DMS79 treated with DMSO at 0.1 percent for 48 hours (cell line): ENCODE measurements at places on chromosomes 1 and 21.
A peak's percentile ranks its signal among the peaks of the same experiment; 100 is the strongest.

DNA sequence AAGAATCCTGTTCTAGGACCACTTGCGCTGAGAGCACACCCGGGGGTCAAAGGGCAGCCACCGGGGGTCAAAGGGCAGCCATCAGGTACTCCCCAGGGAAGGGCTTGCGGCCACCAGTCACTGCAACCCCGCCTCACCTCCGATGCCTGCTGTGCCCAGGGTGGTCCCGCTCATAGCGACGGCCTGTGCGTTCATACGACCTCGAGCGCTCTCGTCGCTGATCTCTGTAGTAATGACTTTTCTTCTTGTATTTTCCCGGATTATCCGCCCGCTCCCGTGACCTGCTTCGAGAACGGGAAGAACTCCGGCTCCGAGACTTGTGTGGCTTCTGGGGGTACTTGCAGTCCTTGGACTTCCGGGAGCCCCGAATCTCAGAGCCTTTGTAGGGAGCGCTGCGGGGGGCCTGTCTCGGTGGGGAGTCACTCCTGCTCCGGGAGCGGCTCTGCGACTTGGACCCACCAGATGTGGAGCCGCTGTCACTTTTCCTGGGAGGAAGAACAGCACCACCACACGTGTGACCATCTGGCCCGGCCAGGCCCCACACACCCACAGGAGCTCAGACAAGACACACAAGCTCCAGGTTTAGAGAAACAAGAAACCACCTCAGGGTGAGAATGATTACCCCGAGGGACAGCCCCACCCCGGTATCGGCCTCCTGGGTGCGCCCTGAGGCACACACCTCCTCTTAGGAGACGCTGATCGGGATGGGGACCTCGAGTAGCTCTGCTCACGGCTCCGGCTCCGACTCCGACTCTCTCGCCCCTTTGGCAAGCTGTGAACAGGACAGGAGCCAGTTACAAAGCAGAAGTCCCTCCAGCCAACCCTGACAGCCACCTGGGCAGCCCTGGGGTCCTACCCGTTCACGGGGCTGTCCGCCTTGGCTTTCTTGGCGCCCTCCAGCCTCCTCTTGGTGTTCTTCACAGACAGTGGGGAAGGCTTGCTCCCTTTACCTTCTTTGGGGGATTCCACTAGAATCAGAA is 11.7 kb downstream of the CCNL2 start:
- DNase-seq: no peak

DNA sequence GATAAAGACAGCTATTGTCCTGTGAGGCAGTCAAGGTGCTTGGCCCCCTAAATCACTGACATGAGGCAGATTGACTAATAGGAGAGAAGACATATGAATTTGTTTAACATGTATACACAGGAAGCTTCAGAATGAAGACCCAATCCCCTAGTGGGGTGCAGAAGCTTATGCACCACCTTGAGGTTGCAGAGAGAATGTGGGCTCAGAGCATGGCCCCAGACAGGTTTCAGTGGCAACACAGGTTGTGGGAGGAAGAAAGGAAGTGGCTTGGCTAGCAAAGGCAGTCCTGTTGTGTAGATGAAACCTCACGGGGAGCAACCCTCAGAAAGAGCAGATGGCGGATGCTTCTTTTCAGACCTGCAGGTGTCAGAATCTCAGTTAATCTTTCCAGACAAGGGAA is 37.0 kb upstream of the PARP1 start:
- no peak for DNase-seq

DNA sequence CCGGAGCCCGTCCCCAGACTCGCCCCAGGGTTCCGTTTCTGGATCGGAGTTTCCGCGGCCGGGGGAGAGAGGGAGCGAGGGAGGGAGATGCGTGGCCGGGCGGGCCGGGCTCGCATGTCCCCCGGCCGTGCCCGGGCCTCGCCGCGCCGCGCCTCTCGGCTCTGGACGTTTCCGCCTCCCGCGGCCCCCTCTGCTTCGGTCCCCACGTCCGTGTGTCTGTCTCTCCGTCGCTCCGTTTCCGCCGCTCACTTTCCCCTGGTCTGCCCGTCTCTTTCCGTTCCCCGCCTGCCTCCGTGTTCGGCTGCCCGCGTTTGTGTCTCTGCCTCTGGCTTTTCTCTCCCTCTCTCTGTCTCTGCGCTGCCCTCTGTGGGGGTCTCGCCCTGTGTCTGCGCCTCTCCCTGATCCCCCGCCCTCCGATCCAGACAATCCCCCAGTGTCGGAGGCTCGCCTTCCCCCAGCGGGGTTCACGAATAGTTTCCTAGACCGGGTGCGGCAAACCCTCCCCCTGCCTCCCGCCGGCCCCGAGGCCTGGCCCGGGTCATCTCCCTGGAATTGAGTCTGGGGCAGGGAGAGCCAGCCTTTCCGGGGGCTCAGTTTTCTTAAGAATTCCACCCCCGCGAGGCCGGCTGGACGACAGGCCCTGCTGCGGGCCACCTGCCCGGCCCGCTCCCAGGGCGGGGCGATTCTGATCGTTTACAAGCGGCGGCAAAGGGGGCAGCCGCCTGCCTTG is 735 bp downstream of the NBL1 start:
- peak; percentile 40 for DNase-seq

DNA sequence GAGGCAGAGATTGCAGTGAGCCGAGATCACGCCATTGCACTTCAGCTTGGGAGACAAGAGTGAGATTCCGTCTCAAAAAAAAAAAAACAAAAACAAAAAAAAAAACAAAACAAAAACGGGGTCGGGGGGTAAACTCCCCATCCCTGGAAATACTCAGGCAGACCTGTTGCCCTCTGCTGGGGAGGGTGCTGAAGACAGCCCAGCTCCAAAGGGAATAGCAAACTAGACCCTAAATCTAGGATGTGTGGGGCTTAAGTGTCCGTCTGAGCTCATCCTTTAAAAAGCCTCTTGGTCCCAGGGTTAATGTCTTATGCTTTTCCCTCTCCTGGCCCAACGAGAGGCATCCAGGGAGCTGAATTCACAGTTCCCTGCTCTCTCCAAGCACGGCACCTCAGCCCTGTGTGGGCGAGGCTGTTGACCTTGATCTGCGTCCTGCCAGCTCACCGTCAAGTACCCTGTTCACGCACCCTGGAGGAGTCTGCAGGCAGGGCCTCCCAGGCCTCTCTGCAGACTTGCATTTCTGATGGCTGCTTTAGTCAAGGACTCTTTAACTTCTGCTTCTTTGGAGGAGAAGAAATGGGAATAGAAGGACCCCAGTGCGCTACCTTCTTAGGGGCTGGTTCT is 22.3 kb downstream of the KCND3 start:
- peak; percentile 83 for DNase-seq

- DNase-seq: no peak
Observed at GRCh38 chr1:115217150-115218033, 120.7 kb downstream of the NGF start.

- peak; percentile 7 for DNase-seq
Observed at GRCh38 chr1:37741130-37741529, 23.8 kb downstream of the EPHA10 start.

DNA sequence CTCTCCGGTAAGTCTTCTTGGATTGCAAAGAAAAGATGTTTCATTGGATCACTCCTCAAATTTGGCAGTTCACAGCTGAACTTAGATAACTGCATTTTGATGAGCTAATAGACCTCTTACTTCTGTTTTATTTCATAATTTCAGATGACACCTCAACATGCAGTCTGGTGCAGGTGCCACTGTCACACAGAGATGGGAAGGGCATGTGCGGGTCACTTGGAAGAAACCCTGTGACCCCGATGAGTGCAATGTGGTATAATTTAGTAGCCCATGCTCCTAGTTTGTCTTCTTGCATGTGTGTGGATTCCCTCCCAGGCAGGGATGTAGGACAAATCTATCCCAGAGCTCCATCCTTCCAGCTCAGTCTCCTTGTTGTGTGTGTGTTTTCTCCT is 481 bp upstream of the SLAMF1 start:
- DNase-seq: no peak

- no peak for DNase-seq
Observed at GRCh38 chr1:115924770-115925169, 51.5 kb upstream of the SLC22A15 start.

DNA sequence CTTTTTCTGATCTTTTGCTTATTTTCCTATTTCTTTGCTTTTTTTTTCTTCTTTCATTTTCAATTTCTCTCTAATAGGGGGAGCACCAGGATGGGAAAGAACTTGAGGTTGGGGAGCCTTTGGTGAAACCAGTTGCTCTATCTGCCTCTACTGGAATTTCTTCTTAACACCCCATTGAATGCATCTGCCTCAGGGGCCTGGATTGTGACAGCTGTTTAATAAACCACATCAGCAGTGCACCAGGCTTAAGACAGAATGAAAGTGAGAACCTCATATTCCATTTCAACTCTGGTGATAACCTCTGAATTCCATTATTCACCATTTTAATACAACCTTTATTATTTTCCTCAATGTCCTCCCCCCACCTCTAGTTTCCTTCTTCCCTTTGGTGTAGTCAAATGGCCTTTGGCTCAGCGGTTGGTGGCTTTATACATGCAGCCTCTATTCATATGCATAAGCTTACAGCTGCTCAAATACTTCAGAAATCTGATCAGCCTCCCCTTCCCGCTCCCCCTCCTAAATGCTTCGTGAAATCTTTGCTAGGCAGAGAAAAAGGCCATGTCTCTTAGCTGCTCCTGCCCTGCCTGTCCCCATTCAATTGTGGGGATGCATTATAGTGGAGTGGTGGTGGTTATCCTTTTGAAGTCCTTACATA is 537.3 kb upstream of the PLXNA2 start:
- peak; percentile 44 for DNase-seq

GRCh38 chr1:226425431-226426031 is 17.6 kb upstream of the PARP1 start:
- peak; percentile 65 for DNase-seq

- no peak for DNase-seq
Observed at GRCh38 chr1:101613546-101613945, 376.7 kb downstream of the S1PR1 start.

- DNase-seq: no peak
Observed at GRCh38 chr1:246226041-246226440, 281.0 kb downstream of the SMYD3 start.

GRCh38 chr1:65882076-65882475 is 89.4 kb downstream of the PDE4B start:
- no peak for DNase-seq

DNA sequence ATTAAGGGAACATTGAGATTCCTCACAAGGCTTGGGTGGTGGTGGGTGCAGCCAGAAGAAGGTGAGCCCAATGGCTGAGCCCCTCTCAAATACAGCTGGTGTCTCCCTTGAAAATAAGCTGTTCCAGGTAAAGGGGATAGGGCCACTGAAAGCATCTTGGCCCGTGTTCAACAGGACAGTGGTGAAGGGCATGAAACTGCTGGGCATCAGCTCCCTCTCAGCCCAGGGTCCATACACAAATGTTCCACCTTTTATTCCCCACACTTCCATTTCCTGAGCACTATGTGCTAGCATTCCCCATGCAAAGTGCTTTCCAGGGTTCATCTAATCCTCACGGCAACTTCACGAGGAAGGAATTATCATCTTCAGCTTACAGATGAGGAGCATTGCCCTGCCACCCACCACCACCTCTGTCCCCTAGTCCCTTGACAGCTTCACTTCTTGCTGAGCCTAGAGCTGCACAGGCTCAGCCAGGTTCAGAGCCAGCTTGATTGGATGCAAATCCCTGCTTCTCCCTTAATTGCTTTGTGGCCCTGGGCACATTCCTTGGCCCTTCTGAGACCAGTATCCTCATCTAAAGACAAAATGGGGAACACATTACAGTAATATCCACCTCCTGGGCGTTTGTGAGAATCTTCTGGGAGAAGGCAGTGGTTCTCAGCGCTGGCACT is 9.6 kb downstream of the TAGLN2 start:
- no peak for DNase-seq

DNA sequence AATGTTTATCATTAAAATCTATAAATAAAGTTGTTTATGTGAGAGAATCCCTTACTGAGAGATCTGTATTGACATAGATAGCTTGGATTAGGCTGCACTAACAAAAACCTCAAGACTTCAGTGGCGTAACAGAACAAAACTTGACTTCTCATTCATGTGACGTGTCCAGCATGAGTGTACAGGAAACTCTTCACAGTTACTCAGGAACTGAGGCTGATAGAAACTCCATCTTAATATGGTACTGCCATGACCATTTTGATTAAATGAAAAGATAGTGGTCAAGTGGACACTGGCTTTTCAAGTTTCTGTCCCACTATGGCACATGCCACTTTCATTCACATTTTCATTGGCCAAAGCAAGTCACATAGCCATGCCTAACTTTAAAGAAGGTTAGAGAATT is 3.7 kb downstream of the ST3GAL3 start:
- DNase-seq: no peak

- no peak for DNase-seq
Observed at GRCh38 chr1:214983126-214983869, 99.2 kb upstream of the KCNK2 start.

DNA sequence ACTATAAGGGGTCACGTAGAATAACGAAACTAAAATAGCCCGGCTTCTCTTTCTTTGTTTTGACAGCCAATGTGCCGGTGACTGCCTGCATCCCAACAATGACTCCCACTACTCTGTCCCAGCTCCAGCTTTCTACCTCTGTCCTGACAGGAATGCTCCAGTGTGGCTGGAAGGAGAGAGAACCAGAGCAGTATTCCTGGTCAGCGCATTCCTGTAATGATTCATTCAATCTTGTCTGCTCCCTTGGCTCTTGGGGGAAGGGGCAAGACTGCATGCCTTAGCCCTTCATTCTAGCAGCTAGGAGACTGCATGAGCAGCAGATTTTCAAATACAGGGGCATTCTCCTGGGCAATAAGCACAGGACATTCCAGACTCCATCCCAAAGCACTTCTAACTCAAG is 132.1 kb upstream of the PRMT6 start:
- DNase-seq: peak; percentile 9

DNA sequence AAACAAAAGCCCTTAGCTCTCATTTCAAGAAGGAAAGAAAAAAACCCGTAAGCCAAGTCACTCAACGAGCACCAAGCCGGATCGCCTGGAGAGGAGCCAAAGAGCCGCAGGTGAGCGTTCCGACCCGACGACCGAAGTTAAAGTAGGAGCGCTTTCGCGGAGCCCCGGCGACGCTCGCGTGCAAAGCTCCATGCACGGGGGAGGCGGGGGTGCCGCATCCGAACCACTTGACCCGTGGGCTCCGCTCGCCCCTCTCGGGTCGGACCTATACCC is 382 bp downstream of the GPBP1L1 start:
- peak; percentile 78 for DNase-seq

DNA sequence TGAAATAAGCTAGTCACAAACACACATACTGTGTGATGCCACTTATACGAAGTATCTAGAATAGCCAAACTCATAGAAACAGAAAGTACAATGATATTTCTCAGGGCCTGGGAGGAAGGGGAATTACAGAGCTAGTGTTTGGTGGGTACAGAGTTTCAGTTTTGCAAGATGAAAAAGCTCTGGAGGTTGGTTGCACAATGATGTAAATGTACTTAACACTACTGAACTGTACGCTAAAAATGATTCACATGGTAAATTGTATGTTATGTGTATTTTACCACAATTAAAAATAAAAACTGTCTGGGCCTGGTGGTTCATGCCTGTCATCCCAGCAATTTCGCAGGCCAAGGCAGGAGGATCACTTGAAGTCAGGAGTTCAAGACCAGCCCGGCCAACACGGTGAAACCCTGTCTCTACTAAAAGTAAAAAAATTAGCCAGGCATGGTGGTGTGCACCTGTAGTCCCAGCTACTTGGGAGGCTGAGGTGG is 15.3 kb upstream of the FHAD1 start:
- DNase-seq: no peak
